Kidney glomerular epithelial cell (primary cell): ENCODE measurements at places on chromosomes 6 and 20.

DNA sequence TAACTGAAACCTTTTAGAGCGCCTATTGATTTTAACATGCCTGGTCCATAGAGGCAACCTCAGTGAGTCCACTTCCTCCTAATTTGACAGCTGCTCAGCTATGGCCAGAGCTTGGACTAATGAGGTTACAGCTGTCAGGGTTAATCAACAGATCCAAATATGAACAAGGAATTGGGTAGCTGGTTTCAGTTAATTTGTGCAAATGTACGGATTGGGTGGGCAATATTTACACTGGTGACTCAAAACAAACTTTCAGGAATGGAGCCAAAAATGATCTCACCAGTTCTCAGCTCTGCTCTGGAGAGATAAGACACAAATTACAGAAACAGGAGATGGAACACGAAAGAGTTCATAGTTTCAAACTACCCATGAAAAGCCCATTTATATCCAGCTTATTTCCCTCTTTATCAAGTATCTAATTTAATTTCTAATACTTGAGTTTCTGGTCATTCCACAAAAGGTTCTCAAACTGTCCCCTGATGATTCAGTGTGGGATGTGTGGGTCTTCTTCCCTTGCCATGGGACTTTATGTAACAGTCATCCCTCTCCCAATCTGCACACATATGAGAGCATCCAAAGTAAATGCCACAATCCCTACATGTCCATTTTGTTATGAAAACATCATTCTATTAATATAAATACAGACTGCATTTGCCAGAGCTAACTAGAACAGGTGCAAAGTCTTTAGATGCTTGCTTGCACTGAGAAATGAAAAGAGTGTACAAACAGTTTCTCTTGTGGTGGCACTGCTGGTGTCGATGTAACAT, 149.9 kb downstream of the RPS12 start:
- peak; percentile 15 for DNase-seq

- DNase-seq, result no peak
These were observed 8.7 kb upstream of the SYNDIG1 start for GRCh38 chr20:24460712-24461111.

- no peak for DNase-seq
These were observed 689.9 kb upstream of the CITED2 start for GRCh38 chr6:140064366-140064765.

GRCh38 chr6:10278746-10279145, 136.1 kb downstream of the TFAP2A start:
- no peak for DNase-seq

DNA sequence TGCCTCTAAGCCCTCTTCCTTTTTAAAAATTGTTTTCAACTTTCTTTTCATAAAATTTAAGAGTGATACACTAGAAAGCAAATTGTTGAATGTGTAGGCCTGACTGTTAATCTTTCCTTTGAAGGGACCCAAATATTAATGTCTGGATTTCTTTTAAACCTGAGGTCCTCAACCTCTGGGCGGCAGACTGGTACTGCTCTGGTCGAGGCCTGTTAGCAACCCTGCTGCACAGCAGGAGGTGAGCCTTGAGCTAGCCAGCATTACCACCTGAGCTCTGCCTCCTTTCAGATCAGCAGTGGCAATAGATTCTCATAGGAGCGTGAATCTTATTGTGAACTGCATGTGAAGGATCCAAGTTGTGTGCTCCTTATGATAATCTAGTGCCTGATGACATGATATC, 191.2 kb downstream of the MANEA start:
- no peak for DNase-seq

- no peak for DNase-seq
These were observed 74.0 kb downstream of the SOBP start for GRCh38 chr6:107563694-107564588.

GRCh38 chr20:33814238-33814712, 3.1 kb downstream of the CHMP4B start:
- no peak for DNase-seq

GRCh38 chr6:38262609-38263008, 377.1 kb downstream of the BTBD9 start:
- no peak for DNase-seq

DNA sequence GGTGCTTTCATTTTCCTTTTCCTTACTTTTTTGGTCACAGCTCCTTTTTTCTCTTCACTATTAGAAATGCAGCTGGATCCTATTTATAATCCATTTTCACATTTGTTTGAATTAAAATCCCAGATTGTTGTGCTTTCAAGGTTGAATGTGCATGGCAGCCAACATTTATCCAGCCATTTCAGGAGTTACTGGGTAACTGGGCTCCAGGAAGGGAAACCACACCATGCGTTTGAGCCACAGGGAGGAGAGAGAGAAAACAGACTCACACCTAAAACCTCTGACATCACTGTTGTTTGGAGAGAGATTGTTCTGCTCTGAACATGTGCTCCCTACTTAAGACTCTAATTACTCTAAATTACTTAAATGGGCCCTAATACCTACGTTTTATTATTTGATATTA, 173.4 kb downstream of the BMP2 start:
- DNase-seq, result no peak

DNA sequence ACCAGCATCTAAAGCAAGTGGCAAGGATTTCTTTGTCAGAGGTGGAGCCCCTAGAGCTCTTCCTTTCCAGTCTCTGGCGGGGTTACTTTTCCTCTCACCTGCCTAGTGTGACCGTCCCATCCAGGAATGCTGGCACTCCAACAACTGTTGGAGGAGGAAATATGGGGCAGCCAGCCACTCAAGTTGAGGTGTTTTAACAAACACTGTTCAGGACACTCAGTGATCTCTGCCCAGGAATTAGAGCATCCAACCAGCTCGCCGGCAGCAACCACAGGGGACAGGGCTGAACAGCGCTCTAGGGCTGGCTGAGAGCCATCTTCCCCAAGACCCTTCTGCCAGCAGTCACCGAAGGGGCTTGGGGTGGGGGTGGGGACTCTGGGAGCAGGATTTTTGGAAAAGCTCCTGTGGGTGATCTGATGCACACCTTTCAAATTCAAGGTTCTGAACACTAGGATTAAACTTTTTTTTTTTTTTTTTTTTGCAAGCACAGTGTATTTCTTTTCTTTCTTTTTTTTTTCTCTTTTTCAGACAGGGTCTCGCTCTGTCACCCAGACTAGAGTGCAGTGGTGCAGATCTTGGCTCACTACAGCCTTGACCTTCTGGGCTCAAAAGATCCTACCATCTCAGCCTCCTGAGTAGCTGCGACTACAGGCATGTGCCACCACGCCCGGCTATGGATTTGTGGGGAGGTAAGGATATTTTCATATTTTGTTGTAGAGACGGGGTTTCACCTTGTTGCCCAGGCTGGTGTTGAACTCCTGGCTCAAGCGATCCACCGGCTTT, 28.4 kb upstream of the KCNK16 start:
- DNase-seq, result no peak

DNA sequence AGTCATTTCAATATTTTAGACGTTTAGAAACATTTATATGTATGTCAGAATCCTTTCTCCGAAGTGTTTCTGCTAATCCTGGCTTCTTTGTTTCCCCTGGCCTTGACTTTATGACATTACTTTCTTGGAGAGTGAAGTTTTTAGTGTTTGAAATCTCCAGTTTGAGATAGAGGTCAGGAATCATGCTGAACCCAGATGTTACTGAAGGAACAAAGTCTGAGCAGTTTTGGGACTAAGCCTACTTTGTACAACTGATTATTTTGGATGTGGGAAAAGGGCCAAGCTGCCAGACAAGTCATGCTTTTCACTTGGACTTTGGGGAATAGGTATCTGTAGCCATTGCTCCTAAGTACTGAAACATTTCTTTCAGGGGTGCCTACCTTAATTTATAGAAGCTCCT, 2.3 kb downstream of the RNF144B start:
- no peak for DNase-seq

DNA sequence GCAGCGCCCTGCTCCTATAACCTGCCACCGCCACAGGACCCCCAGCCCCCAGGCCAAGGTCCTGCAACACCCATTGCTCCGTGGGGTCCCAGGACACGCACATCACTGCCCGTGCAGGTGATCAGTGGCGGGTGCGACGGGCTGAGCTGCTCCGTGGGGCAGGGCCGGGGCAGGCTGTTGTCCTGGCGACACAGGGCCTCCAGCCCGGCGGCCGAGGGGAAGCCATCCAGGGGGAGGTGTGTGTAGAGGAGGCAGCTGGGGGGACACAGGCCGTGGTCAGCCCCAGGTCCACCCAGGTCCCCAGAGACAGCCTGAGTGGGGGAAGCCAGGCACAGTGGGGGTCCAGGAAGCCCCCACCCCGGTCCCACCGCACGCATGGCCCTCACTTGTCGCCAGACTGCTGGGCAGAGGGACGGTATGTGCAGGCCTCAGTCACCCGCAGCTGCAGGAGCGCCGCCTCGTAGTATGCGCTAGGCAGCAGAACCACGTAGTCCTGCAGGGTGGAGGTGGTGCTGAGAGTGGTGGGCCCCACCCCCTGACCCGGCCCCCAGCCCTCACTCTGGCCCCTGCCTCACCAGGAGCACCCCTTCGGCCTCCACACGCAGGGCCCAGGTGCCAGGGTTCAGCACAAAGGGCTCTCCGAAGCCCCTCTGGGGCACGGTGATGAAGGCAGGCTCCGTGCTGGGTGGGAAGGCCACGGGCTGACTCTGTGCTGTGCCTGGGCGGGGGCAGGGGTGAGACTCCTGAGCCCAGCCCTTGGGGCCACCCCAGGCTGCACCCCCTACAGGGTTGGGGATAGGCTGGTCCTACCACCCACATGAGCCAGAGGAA, 30.4 kb downstream of the ADRM1 start:
- no peak for DNase-seq

DNA sequence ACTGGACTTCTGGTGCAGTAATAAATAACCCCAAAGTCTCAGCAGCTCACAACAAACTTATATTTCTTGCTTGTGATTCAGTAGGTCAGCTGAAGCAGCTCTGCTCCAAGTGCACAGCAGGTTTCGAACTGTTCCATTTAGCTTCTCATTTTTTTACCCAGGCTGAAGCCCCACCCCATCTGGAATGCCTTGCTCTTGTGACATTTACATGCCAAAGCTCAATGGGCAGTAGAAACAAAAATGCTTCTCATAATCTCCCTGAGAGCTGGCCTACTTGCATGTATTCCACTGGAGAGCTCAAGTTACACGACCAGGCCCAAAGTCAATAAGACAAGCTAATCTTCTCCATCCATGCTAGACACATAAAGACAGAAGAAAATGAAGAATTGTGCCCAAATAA, 165.2 kb downstream of the HAO1 start:
- no peak for DNase-seq
